ENCODE measurements at places on chromosomes 3 and 15.

GRCh38 chr3:184486614-184487013, 75.0 kb upstream of the EPHB3 start:
- no peak for DNase-seq

GRCh38 chr3:161175506-161175905, 45.6 kb upstream of the NMD3 start:
- no peak for DNase-seq

DNA sequence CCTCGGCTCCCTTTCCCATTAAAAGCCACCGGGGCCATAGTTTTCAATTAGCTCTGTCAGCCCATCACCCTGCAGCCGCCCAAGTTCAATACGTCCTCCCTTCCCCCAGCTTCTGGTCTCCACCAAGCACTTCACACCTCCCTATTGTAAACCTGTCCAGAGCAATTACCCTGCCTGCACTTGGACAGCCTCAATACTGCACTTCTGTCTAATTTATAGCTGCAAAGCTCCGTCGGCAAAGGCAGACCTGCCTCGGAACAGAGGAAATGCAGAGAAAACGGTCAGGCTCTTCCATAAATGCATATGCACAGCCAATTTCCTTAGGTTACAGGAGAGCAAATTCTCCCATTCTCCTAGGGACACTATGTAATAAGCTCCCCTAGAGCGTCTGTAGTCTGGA, 21.9 kb downstream of the LRIG1 start:
- DNase-seq: no peak

- no peak for DNase-seq
These were observed 53.0 kb downstream of the CMTM6 start for GRCh38 chr3:32449691-32450090.

DNA sequence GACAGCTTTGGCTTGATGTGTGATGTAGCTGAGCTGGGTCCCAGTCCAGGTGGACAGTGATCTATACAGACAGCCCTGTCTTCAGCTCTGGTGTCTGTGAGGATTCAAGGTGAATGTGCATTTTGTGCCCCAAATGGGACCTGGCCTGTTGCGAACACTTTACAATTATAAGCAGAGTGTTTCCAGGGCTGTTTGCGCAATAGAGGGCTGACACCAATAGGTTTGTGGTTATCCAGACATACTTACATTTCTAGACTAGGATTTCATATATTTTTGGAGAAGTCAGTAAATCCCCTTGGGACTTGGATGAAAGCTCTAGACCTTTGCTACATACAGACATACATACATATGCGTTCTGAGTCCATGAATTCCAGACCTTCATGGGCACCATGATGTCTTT, 4.2 kb upstream of the TATDN2 start:
- no peak for DNase-seq

DNA sequence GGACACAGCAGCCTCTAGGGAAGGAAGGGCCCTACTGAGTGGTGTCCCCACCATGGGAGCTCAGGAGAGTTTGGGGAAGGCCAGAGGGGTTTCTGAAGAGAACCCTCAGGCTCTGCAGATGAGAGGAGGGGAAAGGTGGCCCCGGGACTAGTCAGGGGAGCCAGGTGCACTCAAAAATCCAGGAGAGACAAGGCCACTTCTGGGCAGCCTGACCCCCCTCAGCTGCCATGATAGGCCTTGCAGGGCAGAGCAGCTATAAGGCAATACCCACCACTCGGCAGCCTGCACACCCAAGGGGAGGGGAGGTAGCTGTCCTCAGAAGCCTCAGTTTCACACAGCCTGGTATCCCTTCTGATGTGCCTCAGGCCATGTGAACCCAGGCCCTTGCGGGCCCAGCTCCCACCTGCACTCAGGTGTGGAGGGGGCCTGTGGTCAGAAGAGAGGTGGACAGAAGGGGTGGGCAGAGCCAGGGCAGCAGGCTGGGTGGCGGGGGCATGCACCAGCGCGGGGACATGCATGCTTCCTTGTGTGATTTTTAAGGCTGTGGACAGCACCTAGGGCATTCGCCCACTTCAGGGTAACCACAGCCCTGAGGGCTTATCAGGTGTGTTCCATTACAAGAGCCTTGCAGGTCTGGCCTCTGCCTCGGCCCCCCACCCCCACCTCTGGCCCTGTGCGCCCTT, 34.6 kb downstream of the SRPRB start:
- DNase-seq: no peak

- DNase-seq: no peak
These were observed 786.4 kb downstream of the MCTP2 start for GRCh38 chr15:95017666-95018328.

DNA sequence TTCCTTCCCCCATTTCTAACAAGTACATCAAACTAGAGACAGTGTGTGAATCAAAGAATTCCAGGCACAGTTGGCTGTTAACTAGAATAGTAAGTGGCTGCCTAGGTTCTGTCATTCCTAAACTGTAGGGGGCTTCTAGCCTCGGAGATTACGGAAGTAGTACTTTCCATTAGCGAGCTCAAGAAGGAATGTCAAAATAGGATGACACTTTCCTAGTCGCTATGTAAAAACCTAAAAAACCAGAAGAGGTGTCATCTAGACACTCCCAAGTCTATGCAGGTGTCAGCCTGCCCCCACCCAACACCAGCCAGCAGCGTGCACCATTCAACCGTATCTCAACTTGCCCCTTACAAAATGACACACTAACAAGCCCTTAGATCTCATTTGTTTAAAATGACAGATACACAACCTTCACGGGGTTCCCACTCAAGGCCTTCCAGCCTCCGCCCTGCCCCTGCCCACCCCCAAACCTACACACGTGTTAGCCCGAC, 874 bp downstream of the INO80 start:
- no peak for DNase-seq

DNA sequence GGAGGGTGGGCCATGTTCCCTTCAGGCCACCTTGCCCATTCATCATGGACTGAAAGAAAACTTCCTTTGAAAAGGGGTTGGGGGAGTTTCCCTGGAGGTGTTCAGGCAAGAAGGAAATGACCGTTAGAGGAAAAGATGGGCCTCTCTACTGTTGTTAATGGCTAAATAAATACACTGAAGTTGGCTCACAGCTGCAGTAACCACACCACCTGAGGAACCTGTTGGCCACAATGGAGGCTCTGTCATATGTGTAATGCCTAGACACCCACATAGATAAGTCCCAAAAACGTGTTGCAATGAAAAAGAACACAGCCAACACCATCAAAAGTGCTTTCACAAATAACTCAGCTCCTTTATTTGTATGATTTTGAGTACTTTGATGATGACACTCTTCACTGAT, 38.2 kb upstream of the FAM3D start:
- DNase-seq: no peak

DNA sequence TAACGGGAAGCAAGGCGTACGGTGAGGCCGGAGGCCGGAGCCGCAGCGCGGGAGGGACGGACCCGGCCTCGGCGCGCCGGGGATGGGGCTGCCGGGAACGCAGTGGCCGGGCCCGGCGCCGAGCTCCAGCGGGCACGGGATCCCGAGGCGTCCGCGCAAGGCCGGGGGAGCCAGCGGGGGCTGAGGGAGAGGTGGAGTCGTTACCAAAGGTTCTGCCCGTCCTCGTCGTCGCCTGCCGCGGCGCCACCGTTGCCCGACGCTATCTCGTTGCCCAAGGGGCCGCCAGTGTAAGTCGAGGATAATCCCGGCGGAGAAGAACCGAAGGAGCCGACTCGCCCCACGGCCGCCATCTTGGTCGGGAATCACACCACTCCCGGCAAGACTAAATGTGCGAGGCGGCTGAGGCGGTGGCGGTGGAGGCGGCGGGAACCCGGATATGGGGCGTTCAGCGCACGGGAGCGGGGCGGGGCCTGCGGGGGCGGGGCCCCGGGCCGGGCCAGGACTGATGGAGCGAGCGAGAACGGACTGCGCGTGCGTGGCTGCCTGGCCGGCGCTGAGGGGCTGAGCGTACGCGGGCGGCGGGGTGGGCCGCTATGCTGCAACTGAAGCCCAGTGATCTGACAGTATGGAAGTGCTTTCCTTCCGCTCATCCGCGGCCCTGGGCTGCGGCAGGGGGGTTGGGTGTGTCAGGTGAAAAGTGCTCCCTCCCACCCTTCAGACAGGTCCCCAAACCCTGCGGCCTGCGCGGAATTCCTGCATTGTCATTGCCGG, at the start of gene DYNC1LI1:
Gene DYNC1LI1, minus strand, starts transcription at position 438 of the 771 bp plus-strand sequence. Its CDS starts 88 bp downstream, at position 350.
- DNase-seq: peak; percentile 83

- no peak for DNase-seq
These were observed 80.3 kb downstream of the CERS3 start for GRCh38 chr15:100448481-100448880.

DNA sequence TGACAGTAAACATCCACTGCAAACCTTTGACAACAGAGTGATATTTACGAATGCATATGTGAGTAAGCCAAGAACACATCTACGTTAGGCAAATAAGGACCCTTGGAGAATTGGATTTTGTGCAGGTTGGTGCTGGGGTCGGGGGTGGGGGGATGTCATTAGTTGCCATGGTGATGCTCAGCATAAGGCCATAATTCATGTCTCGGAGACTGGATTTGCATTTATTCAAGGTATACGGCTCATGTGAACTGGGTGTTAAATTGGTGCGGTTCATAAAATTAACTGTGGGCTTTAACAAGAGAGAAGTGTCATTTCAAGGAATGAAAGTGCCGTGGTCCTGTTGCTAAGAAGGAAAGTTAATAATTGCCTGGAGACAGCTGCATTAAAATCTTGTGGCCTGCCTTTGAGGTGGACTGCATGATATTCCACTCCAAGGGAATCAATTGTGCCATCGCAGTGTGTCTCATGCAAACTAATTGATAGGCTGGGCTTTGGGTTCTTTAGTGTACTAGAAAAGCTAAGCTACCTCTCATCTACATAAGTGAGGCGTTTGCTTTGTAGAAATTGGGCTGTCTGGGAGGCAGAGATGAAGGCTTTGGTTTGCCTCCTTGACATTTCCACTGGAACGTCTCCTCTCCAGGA, 228.9 kb upstream of the FEZF2 start:
- DNase-seq: no peak

GRCh38 chr3:124459678-124460077, 270.6 kb upstream of the UMPS start:
- no peak for DNase-seq

- DNase-seq: no peak
These were observed 62.8 kb upstream of the TMEM115 start for GRCh38 chr3:50422153-50422552.

DNA sequence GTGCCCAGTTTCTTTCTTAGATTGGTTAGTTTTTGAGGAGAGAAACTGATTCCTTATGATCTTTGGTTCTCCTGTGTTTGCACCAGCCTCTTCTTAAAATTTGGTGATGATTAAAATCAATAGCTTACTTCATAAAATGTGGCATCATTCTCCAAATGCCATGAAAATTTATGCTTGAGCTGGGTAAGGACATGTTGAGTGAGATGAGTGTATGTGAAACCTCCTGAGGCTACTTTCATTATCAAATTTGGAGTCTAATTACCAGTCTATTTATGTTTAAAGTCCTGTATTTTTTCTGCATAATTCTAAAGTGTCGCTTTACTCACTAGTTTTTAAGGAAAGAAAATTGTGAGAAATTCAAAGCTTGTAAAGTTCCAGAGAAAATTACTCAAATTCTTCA, 102.1 kb downstream of the DIPK2A start:
- DNase-seq: no peak

- no peak for DNase-seq
These were observed 30.7 kb upstream of the CHD2 start for GRCh38 chr15:92869263-92869940.

DNA sequence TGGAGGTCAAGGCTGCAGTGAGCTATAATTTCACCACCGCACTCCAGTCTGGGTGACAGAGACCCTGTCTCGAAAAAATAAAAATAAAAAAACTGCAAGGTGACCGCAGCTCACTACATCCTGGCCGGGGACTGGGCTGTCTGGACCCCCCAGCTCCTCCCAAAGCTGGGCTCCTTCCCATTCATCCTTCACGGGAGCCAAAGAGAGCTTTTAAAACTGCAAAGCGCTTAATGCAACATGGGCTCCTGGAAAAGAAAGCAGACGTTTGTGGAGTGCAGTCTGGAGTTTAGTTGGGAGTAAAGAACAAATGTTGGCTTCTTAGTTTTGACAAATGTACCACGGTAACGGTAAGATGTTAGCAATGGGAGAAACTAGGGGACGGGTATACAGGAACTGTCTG, 12.1 kb downstream of the PLXND1 start:
- no peak for DNase-seq

DNA sequence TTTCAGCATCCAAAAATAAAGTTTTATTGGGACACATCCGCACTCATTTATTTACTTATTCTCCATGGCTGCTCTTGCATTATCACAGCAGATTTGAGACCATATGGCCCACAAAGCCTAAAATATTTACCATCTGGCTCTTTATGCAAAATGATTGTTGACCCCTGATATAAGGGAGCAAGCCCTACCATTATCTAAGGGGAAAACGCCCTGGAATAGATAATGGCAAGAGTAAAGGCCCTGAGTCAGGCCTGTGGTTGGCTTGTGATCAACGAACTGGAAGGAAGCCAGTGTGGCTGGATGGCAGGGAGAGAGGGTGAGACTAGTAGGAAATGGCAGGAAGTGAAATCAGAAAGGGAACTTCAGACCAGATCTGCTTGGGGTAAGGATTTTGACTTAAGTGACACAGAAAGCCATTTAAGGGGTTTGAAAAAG, 24.6 kb upstream of the DMXL2 start:
- no peak for DNase-seq

DNA sequence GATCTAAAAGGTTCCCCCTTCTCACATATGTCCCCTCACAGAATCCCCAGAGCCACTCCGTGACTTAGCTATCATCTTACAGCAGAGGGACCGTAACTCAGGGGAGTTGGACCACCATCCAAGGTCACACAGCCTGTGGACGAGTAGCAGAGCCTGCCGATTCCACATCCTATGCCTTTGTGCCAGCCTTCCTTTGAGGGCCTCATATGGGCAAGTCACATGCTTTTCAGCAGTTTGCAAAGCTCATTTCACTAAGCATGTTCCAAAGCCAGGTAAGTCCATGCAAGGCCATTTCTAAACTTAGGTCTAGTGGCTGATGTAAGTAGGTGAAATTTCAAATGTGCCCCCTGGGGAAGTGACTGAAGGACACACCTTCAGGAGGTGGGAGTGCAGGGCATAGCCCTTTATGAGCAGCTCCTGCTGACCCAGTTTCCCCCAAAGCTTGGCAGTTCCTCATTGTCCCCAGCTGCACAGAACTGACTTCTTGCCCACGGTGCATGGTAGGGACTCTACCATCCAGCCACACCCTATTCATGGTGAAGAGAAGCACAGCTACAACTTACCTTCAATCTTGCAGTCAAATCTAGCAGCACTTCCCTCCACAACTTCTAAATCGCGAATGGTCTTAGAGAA, 33.3 kb upstream of the HACD2 start:
- no peak for DNase-seq

DNA sequence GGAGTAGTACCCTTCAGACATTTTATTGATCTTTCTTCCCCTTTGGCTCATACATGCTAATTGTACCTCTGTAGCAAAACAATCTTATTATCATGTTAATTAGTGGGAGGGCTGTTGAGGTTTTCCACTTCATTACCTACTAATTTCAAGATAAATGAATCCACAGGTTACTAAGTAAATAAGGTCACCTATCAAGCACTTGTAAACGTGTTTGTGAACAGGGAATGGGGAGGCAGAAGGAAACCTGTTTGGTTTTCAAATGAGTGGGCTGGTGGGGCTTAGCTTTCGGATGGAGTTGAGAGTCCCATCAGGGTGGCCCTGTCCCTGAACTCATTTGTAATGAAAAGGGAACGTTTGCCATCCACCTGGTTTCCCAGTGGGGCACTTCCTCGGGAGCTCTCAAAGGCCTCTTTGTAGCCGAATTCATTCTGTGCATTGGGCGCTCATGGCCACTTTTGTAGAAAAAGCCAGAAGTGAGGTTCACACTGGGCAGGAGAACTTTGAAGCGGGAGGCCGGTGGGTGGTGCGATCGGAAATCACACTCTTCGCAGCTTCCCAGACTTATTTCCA, 419.8 kb upstream of the NR2F2 start:
- DNase-seq: no peak

GRCh38 chr15:79610021-79610420, 177.9 kb downstream of the MINAR1 start:
- no peak for DNase-seq
